ENCODE measurements at places on chromosomes 11 and 22. TPM values are rescaled to one million over a fixed set of nuclear protein-coding genes. Genes with fewer than 3 reads are reported as not detected.

Gene ARHGEF17
- total RNA-seq = 38.2 TPM

Gene APOA5
- total RNA-seq = not detected

Gene MMP7
- total RNA-seq = not detected

DNA sequence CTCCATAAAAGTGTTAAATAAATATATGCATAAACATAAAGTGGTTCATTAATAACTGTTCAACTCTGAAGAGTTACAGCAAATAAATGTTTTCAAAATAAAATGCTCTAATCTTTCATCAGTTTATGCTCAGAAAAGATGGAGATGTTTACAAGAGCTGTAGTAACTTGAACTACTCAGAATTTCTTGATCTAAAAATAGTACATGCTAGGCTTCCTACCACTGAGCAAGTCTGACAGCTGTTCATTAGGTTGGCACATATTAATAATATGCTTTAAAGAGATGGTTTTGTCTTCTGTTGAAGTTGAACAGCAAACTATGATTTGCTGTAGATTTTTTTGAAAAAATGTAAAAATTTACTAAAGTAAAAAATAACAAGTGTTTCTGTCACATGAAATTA lies 10.8 kb upstream of the SLN start:
- H3K27me3 ChIP-seq = no peaks in the 10 kb centered on the region
- H3K4me1 ChIP-seq = no peaks in the 10 kb centered on the region
- H3K27ac ChIP-seq = no peak overlapping the region
- no peak for DNase-seq
- H3K36me3 ChIP-seq = no peaks in the 10 kb centered on the region
- H3K4me3 ChIP-seq = no peak overlapping the region

GRCh38 chr22:42950281-42950680 lies 64.7 kb downstream of the PACSIN2 start:
- H3K36me3 ChIP-seq = no peaks in the 10 kb centered on the region
- H3K4me3 ChIP-seq = no peak overlapping the region
- peaks cover 75% of the 10 kb centered on the region for H3K4me1 ChIP-seq
- DNase-seq = no peak
- peak overlapping the region; percentile 7 for H3K27ac ChIP-seq

DNA sequence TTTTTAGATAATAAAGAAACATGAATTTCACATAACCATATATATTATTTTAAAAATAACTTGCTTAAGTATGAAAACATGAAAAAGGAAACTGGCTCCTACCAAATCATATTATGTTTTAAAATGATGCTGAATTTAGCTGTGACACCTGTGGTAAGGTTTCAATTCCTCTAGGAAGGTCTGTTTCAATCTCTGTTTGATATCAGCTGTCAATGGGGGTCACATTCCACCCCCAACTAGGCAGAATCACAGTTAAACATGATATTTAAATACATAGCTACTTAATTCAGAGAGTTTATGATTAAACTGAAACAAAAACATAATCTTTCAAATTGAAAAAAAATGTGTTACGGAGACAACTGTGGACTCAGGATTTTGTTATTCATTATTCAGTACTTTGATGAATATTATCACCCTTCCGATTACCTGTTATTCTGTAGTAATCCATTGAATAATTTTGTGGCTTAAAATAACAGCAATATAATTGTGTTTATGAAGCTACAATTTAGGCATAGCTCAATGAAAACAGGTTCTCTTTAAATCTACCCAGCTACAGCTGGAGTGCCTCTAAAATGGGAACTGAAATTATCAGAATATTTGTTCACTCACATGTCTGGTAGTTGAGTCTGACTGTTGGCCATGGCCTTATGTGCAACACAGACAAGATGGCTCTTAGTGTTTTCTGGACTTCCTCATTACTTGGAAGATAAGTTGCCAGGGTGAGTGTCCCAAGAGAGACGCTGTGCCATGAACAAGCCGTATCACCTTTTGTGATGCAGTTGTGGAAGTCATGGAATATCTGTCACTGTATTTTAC lies 244.6 kb upstream of the ANO3 start:
- no peaks in the 10 kb centered on the region for H3K36me3 ChIP-seq
- no peaks in the 10 kb centered on the region for H3K27me3 ChIP-seq
- no peak overlapping the region for H3K27ac ChIP-seq
- no peak for DNase-seq
- H3K4me1 ChIP-seq = no peaks in the 10 kb centered on the region
- no peak overlapping the region for H3K4me3 ChIP-seq

DNA sequence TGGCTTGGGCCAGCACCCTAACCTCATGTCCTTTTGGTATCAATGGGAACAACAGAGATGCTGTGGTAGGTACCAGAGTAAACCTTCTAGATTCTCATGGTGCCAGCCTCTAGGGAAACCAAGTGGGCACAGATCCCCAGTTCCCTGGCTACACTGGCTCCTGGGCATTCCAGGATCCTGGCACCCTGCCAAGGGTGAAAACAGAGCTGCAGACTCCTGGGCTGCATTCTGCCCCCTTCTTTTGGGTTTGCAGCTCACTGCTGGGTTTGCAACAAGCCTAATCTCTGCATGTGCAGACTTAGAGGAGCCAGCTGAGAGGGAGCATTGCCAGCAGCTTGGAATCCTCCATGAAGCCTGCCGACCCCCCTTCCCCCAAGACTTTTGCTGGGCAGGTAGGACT lies 30.6 kb downstream of the PRDM11 start:
- H3K27me3 ChIP-seq = no peaks in the 10 kb centered on the region
- peak; percentile 71 for DNase-seq
- H3K27ac ChIP-seq = peak overlapping the region; percentile 84

All from sigmoid colon (tissue), 7 donors.